ENCODE measurements at places on chromosomes 4 and X. TPM values are rescaled to one million over a fixed set of nuclear protein-coding genes. Genes with fewer than 3 reads are reported as not detected.

Gene MPC1L
- polyA plus RNA-seq: not detected

Gene CPXCR1
- not detected for polyA plus RNA-seq

Gene NR0B1
- not detected for polyA plus RNA-seq

Gene DGKK
- not detected for polyA plus RNA-seq

Gene COL4A5
- polyA plus RNA-seq: not detected

Gene DCAF12L2
- polyA plus RNA-seq: not detected
